GDM1 (cell line): ENCODE measurements at places on chromosomes 1 and 21.

DNA sequence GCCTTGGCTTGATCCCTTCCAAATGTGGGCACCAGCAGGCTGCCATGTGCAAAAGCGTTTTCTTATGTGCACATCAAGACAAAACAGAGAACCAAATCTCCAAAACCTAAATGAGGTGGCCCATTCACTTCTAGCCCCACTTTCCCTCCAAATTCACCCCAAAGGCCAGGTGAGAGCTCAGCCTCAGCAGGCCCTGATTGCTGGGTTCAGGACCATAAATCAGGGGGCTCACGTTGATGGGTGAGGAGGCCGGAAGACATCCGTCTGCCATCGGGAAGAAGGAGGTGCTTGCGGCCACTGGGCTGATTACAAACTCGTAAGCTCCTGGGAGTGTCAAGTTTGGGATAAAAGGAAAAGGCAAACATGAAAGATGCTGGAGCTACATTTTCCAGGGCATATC lies 86.7 kb upstream of the CLDN14 start:
- no peak for DNase-seq

DNA sequence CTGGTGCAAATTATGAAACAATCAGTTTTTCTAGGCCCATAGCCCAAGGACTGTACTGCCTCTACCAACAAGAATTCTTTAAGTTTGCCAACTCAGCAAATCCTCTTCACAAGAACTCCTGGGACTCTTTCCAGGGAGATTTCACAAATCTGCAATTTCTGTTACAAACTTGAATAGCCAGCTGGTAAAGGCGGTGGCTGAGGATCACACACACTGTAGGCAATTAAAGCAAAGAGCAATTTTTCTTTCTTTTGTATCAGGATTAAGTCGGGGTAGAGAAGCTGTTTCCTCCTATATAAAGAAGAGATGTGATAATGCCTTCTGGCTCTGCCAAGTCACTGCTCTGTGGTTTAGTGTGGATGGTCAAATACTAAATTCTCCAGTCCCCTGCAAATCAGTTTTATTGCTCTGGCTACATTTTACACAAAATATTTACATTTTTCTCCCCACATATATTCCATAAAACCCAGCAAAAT lies 1.7 kb downstream of the ALDH9A1 start:
- DNase-seq = no peak

GRCh38 chr1:217052196-217052595 lies 329.0 kb upstream of the ESRRG start:
- no peak for DNase-seq

- no peak for DNase-seq
These were observed 338.1 kb downstream of the PAPPA2 start for GRCh38 chr1:176800978-176801513.

GRCh38 chr1:59242370-59242769 lies 54.5 kb upstream of the FGGY start:
- no peak for DNase-seq

- DNase-seq = peak; percentile 66
These were observed 4.8 kb upstream of the TDRD10 start for GRCh38 chr1:154497026-154497806.

GRCh38 chr1:78009276-78009675 lies 4.5 kb downstream of the DNAJB4 start:
- no peak for DNase-seq

DNA sequence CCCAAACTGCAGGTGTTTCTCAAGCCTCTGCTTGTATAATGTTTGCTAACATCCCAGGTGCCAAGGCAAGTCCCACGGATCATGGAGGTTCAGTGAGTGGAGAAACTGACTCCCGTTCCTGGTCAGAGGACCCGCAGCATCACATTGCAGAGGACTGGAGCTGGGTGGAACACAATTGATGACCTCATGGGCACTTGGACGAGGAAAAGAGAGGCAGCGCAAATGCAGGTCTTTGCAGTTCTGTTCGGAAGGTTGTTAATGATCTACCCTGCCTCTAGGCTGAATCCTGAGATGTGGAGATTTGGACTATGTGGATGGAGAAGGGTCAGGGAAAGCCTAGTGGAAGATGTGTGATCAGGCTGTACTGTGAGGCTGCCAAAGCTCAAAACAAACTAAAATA lies 192.9 kb downstream of the DUSP10 start:
- DNase-seq = no peak

- DNase-seq = no peak
These were observed 13.8 kb upstream of the CAMTA1 start for GRCh38 chr1:6771441-6771769.

DNA sequence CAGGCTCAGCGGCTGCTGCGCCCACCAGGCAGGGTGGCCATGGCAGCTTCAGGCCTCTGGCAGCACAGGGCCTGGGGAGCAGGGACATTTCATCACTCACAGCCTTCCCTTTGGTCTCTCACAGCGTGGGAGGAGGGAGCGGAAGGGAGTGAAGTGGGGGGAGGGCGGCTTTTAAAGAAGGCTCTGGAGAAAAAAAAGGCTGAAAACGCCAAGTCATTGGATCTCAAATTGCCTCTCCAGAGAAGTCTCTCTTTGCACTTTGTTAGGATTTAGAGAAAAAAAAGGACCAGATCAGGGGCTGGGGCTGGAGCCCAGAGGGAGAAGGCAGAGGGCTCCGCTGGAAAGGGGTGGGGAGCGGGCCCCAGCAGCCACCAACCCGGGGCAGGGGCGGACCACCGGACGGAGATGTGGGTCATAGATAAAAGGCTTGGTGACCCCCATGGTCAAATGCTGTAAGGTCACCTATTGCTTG lies 209.9 kb downstream of the GRIK3 start:
- no peak for DNase-seq

- DNase-seq = no peak
These were observed 41.5 kb upstream of the GBP6 start for GRCh38 chr1:89322402-89322801.

DNA sequence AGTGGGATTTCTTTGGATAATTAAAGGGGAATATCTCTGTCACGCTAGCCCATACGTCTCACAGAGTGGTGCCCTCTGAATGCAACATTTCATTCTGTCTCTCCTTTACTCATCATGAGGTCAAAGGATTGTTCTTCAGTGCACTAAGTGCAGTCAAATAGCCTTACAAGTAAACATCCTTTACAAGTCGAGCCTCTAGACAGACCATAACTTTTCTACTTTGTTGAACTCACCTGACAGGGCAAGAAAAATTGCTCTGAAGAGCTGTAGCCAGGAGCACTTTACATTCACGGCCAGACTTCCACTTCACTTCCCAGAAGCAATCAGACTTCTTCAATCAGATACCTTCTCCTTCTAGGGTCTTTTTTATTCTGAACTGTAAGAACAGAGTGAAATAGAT lies 768.0 kb upstream of the TMPRSS15 start:
- no peak for DNase-seq

GRCh38 chr1:7629011-7629410 lies 142.1 kb upstream of the VAMP3 start:
- DNase-seq = no peak

DNA sequence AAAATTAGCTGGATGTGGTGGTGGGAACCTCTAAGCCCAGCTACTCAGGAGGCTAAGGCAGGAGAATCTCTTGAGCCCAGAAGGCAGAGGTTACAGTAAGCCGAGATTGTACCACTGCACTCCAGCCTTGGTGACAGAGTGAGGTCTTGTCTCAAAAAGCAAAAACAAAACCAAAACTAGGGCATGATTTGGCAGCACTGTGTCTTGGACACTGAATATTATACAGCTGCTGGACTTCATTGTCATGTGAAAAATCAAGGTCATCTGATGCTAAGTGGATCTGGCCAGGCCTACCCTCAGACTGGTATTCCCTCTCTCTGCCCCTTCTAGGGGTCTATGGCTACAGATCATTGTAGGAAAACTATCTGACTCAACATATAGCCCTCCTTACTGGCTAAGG lies 55.2 kb upstream of the MRPS6 start:
- no peak for DNase-seq

DNA sequence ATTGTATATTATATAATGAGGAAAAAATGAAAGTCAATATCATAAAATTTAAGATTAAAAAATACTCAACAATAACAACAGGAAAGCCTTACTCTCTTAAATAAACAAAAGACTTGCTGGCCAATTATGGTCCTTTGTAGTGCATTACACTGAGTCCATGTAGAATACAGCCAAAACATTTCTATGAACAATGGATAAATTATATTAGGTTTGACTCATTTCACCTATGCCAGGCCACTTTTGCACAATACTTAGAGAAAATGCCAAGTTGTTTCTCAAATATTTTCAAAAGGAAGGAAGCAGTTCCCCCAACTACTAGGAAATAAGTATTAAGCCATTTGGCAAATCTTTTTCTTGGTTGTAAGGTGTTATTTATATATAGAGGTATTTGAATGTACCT lies 19.8 kb upstream of the UCK2 start:
- DNase-seq = no peak

DNA sequence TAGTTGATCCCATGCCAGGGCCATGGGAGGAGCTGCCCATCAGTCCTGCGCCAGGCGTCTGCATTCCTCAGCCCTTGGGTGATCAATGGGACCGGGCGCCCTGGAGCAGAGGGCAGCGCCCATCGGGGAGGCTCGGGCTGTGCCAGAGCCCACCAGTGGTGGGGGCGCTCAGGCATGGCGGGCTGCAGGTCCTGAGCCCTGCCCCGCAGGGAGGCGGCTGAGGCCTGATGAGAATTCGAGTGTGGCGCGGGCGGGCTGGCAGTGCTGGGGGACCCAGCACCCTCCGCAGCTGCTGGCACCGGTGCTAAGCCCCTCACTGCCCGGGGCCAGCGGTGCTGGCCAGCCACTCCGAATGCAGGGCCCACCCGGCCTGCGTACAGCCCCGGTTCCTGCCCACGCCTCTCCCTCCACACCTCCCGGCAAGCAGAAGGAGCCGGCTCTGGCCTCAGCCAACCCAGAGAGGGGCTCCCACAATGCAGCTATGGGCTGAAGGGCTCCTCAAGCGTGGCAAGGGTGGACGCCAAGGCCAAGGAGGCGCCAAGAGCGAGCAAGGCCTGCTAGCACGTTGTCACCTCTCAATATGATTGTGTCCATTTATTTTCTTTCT lies 238.1 kb upstream of the OLFM3 start:
- no peak for DNase-seq

DNA sequence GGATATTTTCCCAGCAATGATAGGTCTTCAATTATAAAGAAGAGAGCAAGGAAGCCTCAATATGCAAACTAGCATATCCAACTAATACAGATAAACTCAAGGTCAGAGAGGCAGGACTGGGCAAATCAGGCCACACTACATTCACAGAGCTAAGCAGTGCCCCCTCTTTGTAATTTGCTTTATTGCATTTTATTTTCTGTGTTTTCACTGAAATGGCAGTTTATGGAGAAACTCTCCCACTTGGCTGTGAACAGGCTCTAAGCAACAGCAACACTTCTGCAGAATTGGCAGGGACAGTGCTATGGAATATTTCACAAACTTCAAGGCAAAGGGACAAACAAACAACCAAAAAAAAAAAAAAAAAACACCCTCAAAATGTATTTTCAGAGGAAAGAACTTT lies 93.4 kb upstream of the SOD1 start:
- DNase-seq = no peak

DNA sequence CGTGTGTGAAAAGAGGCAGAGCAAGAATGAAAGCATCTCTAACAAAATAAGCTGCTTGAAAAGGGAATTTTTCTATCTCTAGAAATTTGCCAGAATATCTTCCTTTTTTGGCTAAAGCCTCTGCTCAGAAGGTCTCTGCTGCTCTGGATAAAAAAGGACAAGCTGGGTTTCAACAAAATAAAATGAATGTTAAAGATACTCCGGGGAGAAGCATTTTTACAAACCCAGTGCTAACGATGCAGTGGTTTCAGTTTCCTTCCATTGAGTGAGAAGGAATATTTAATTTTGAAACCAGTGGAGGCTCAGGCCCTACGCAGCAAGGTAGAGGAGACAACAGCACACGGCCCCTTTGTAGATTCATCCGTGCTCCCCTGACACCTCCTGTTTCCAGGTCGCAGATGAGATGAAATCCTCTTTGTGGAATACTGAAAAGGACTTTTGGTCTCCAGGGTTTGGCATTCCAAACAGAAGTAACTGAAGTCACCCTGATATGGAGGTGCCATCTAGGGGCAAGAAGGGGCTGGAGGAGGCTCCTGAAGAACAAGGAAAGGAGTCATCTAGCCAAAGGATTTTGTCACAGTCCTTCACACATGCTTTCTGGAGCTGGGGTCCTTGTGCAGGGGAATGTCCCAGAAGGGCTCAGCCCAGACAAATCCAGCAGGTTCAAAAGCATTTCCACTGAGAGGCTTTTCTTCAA lies 65.7 kb upstream of the SYT6 start:
- no peak for DNase-seq

- no peak for DNase-seq
These were observed 69.6 kb upstream of the KCNK1 start for GRCh38 chr1:233544304-233544703.

DNA sequence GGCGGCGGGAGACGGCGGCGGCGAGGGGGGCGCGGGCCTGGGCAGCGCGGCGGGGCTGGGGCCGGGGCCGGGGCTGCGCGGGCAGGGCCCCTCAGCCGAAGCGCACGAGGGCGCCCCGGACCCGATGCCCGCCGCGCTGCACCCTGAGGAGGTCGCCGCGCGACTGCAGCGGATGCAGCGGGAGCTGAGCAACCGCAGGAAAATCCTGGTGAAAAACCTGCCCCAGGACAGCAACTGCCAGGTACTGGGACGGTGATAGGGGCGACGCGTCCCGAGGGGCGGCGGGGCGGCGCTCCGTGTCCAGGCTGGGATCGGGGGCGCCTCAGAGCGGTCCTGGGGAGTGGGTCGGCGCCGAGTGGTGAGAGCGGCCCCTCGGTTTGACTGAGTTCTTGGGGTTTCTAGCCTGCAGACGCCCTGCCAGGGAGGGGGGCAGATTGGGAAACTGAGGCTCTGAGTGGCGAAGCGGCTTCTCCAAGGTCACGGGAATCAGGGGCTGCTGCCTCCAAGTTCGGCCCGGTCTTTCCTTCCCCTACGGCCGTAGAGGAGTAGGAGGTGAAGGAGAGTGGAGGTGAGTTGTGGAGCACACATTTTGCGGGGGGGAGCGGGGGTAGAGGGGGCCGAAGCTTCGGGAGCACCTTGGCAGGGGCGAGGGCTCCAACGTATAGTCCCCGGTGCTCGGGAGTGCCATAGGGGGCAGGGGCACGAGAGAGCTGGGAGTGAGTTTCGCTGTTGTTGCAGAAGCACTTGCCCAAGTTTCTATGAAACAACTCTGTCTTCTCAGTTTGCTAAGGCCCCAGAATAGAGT lies 508 bp downstream of the RAVER2 start:
- peak; percentile 35 for DNase-seq

DNA sequence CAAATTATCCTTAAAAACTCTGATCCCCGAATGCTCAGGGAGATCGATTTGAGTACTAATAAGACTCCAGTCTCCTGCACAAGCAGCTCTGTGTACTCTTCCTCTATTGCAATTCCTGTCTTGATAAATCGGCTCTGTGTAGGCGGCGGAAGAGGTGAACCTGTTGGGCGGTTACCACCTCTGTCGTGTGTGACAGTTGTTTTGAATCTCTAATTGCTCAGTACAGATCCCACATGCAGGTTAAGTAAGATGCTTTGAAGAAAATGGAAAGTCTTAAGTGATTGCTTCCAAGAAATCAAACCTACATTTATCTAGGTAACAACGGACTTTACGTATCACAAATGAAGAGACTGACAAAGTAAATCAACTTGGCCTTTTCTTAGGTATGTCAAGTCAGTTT lies 35.5 kb downstream of the COA6 start:
- DNase-seq = no peak
